ENCODE measurements at places on chromosomes 12 and 14.

- no peak for DNase-seq
These were observed 41.4 kb upstream of the NUDT4 start for GRCh38 chr12:93336291-93336741.

DNA sequence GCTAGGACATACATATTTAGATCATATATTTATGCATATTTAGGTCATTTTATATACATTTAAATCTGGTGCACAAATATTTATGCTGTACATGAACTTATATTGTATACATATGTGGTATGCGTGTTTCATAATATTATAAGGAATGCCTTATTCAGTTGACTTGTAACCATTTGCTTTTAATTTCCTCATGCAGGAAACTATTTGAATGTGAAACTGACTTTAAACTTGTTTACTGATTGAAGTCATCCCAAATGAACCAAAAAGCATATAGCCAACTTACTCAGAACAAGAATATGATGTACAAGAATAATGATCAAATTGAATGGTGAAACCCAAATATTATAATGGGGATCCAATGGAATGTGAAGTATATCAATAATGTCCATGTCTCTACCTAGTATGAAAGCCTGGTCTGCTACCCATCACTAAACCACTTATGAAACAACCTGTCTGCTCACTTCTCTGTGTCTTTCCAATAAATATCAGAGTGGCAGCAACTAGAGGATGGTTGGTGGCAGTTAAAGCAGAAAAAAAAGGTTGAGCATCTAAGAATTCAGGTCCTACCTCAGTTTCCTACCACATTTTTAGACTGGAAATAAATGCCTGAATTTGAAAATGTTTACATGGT lies 38.3 kb downstream of the RPS6KA5 start:
- no peak for DNase-seq

DNA sequence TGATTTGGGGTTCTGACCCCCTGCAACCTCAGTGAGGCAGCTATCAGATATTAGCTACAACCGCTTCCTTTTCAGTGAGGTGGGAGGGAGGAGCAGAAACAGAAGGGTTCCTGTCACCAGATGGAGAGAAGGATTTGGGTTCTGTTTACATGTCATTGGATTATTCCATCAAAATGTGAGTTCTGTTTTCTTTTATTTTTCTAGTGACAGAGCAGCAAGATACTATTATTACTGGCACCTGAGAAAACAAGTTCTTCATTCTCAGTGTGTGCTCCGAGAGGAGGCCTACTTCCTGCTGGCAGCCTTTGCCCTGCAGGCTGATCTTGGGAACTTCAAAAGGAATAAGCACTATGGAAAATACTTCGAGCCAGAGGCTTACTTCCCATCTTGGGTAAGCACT lies 52.8 kb downstream of the FRMD6 start:
- no peak for DNase-seq

DNA sequence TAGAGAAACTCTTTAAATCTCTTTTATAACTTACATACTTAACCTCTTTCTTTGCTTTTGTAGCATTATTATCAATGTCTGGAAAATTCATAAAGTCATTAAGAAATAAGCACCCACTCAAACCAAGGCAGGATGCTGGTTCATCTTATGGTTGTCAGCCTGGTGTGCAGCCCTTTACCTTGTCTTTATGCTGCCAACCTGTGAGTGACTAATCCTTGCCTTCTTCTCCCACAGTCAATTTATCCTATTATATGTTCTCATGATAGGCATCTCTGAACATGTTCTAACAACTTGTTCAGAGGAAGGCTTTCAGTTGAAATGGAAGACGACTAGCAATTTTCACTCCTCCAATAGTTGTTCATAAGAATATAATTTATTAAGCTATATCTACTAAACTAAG lies 186.9 kb upstream of the CAND1 start:
- DNase-seq = no peak

GRCh38 chr12:97943359-97943758 lies 480.8 kb downstream of the RMST start:
- DNase-seq = no peak

GRCh38 chr12:94622475-94622874 lies 27.9 kb downstream of the TMCC3 start:
- no peak for DNase-seq

DNA sequence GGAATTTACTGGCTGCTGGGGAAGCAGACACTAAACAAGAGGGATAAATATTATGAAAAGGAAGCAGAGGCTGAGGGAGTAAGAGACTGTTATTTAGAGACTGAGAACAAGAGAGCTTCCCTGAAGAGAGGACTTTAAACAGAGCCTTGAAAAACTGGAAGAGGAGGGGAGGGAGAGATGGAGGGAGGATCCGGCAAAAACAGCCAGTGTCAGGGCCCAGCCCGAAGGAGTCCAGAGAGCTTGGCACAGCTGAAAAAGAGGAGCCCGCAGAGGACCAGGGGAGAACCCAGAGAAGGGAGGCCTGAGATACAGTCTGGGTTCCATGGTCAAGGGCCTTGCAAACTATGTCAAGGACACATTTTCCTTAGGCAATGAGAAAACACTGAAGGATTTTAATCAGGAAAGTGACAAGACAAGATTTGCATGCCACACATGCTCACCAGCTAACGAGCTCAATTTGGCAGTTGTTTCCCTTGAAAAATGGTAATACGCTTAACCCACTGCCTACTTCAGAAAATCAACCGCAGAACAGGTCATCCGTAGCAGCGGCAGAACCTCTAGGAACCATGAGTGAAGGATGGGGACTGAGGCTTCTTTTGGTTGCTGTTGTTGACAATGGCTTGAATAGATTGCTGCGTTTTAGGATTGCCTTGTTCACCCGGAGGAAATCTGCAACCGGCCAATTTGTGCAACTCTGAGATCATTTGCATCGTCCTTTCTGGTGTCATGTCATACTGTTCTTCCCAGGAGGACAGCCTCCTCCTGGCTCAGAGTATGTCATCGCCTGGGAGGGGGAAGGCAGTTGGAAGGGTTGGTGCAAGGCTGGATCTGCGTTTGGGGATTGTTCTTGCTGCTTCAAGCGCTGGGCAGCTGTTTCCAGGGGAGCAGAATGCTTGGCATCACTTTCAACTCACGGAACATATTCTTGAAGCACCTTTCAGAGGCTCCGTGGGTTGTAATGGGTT lies 108.2 kb downstream of the PRMT8 start:
- DNase-seq = no peak
